Liver (tissue), 10 donors: ENCODE measurements at places on chromosomes 11 and 22.

- H3K27ac ChIP-seq, result no peak overlapping the region
- no peak overlapping the region for H3K4me3 ChIP-seq
- DNase-seq, result no peak
- no peaks in the 10 kb centered on the region for H3K36me3 ChIP-seq
- no peaks in the 10 kb centered on the region for H3K4me1 ChIP-seq
These were observed 68.3 kb upstream of the POU2AF2 start for GRCh38 chr11:111177037-111177871.

GRCh38 chr22:20904008-20904979 is 12.9 kb upstream of the CRKL start:
- no peak overlapping the region for H3K4me3 ChIP-seq
- peaks cover 21% of the 10 kb centered on the region for H3K4me1 ChIP-seq
- H3K36me3 ChIP-seq, result no peaks in the 10 kb centered on the region
- H3K27me3 ChIP-seq, result no peaks in the 10 kb centered on the region
- no peak for DNase-seq

DNA sequence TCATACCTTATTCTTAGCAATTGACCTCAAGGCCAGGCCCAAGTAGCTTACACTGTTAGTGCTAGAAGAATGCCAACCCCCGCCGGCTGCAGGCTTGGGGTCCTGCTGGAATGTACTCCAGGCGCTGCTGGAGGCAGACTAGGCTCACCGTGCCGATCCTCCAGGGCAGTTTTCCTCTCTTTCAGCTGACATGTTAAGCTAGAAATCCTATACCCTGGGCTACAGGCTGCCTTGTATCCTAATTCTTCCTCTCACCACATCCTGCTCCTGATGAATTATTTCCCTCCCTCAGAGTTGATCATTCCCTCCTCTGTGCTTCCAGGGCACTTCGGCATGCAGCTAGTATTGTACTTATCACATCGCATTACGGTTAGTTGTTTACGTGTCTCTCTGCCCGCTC is 3.4 kb downstream of the SPTBN2 start:
- DNase-seq, result no peak
- H3K4me3 ChIP-seq, result peak overlapping the region; percentile 18
- peak overlapping the region; percentile 89 for H3K27ac ChIP-seq
- no peaks in the 10 kb centered on the region for H3K36me3 ChIP-seq

DNA sequence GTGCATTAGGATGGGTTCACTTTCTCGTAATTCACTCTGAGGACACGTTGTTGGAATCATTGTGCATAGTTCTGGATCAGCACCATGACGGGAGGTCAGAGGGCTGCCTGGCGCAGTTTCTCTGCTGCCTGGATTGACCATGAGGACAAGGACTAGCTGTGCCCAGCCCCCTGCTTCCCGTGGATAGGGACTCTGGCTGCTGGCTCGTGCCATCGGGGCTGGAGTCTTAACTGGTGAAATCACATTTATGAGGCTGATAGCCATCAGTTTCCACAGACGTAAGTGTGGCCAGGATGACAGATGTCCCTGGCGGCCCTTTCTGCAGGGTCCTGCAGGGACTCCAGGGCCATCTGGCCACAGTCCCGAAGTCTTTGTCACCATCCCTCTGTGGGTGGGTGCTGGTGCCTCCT is 24.1 kb upstream of the GRAMD4 start:
- no peak overlapping the region for H3K4me3 ChIP-seq
- no peaks in the 10 kb centered on the region for H3K27me3 ChIP-seq
- H3K36me3 ChIP-seq, result no peaks in the 10 kb centered on the region
- no peak overlapping the region for H3K27ac ChIP-seq

- H3K27ac ChIP-seq, result no peak overlapping the region
- H3K4me3 ChIP-seq, result no peak overlapping the region
- H3K27me3 ChIP-seq, result no peaks in the 10 kb centered on the region
These were observed 21.6 kb downstream of the LMO1 start for GRCh38 chr11:8242118-8242475.
